ENCODE measurements at places on chromosomes 3 and 15.

DNA sequence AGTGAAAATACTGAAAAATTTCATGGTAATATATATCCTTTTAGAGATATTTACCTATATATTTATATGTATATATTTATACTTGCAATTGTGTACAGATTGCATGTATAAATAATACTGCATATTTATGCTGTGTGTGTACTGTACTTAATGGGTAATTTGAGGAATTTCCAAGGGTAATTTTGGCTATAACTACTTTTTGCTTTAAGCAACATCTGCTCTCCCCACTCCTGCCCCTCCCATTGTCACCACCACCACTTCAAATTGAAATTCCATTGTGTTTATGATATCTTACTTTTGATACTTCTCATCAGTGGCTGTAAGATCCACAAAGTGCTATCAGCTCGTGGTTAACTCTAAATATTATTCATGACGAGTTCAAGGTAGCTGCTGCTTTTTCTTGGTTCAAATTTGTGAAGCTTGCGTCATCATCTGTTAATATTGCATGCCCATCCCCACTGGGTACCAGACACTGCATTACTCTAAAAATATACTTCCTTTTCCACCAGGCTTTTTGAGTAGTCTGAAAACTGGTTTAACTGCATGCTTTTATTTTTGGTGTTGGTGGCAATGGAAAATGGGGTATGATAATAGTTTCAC lies 91.7 kb upstream of the MITF start:
- no peak for DNase-seq

- DNase-seq: no peak
Observed at GRCh38 chr3:55571216-55571813, 84.2 kb upstream of the WNT5A start.

- DNase-seq: no peak
Observed at GRCh38 chr3:112689385-112689784, 48.4 kb upstream of the CCDC80 start.

DNA sequence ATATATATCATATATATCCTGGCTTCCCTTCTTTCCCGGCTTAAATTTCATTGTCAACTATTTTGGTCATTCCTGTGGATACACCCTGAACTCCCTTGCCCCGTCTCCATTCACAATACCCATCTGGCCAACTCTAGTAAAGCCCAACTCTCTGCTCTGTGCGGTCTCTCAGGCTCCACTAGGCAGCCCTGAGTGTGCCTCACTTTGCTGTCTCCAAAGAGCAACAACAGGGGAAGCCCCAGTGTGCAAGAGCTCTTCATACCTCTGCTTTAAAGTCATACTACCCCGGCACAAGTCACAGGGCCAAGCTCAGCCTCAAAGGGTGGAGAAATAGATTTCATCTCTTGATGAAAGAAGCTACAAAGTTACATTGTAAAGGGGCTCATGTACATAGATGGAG lies 18.9 kb upstream of the FEM1B start:
- DNase-seq: no peak

DNA sequence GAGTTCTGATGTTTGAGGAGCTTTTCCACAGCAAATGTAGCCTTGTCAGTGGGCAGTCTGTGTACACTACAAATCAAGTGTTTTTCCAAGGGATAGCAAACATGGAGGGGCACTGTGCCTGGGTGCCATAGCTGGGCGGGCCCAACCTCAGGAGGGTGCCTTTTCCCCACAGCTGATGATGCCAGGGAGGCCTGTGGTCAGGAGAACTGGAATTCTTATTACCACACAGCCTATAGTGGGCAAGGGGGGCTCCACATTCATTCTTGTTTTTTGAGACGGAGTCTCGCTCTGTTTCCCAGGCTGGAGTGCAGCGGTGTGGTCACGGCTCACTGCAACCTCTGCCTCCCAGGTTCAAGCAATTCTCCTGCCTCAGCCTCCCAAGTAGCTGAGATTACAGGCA lies 41.8 kb downstream of the SYNM start:
- no peak for DNase-seq

DNA sequence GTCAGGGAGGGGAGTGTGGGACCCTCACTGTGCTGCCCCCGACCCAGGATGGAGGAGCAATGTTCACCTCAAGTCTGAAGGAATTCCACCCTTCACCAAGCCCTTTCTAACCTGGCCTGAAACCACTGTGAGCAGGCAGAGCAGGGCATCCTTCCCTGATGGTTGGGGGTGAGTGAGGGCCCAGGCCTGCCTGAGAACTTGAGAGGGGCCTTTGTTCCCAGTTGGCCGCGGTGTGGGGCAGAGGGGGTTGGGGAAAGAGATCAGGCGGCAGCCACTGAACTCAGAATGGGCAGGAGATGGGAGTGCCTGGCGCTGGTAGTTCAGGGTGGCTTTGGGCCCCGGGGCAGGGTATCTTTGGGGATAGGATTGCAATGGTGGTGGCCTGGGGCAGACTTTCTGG lies 103.5 kb upstream of the RPL32 start:
- no peak for DNase-seq

- no peak for DNase-seq
Observed at GRCh38 chr15:94877833-94878232, 646.5 kb downstream of the MCTP2 start.

- no peak for DNase-seq
Observed at GRCh38 chr15:82680200-82681102, 29.2 kb downstream of the AP3B2 start.

DNA sequence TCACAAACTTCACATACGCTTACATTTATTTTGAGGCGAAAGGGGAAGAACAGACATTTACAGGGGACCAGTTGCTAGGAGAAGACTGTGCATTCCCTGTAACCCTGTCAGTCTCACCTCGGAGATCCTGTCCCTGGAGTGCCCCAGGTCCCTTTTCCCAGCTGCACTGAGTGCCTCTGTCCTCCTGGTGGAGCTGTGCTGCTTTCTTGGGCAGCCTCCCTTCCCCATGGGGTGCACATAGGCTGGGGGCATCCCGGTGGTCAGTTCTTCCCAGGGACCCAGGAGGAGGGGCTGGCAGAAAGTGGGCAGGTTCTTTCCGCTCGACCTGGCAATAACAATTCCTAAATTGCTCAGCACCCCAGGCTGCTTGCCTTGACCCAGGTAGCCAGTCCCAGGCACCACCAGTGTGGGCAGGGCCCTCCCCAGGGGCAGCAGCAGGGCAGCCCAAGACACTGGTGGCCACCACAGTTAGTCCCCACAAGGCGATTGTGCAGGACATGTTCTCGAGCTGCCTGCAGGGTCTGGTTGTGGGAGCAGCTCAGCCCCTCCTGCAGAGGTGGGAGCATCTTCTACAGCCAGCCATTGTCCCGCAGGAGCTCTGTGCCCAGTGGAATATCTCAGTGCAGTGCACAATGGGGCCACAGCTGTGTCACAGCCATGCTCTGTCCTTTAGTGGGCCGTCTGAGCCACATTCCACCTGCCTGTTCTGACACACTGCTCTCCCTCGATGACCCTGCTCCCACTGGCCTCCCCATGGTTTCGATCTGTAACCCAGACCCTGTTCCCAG lies 36.3 kb downstream of the APBA2 start:
- DNase-seq: no peak

GRCh38 chr3:99323940-99324339 lies 314.5 kb upstream of the COL8A1 start:
- DNase-seq: no peak

DNA sequence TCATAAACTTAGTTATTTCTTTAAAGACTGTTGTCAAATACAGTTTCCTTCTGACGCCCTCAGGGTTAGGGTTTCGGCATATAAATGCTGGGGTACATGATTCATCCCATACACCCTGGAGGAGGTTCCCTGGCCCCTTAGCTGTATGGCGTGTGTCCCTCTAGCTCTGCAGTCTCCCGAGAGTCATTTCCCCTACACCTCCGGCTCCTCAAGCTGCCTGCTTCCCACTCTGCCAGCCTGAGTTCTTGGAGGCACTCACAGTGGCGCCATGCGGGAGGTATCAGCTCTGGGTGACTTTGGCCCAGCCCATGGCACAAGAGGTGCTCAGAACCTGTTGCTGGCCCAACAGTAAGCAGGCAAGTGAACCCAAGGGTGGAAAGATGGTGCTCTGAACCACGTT lies 70.2 kb upstream of the TRPM1 start:
- no peak for DNase-seq

DNA sequence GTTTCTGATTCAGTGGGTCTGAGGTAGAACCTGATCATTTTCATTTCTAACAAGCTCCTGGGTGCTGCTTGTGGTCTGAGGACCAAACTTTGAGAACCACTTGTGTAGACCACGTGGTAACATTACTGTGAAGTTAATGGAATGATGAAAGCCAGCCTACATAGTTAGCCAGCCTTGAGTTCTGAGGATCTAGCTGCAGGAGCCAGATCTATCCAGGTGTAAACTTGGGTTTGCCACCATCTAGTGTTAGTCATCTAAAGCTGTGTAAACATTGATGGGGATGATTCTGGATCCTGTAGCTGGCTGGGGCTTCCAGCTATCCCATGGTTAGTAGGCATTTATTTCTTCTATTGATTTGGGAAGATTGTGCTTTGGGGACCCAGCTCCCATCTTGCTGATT lies 170.0 kb downstream of the TMEM108 start:
- DNase-seq: no peak

DNA sequence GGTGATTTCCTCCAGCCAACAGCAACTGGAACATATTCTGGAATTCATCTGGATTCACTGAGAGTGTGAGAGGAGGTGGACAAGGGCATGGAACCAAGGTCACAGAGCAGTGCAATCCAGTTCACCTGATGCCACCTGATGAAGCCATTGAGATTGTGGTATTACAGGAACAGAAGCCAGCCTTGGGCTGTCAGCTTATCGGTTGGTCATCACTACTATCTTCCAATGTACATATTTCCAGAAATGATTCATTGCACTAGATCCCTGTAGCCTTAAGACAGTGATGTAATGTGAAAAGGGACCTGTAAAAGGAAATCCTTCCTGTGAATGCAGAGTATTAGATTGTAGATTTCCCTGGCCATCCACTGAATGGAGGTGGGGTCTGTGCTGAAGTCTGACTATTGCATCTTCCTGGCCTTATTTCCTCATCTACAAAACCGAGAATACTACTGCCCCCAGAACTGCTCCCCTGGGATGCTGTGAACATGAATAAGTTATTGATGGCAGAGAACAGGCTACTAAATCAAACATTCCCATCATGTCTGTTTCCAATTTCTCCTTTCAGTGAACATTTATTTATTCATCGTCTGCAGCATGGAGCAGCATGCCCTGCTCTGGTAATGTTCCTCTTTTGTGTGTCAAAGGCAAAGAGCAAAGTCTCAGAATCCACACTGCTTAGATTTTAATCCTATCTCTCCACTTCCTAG lies 47.4 kb upstream of the TPM1 start:
- no peak for DNase-seq

- DNase-seq: no peak
Observed at GRCh38 chr15:91752081-91752785, 101.3 kb upstream of the SLCO3A1 start.

- DNase-seq: no peak
Observed at GRCh38 chr3:63050548-63051177, 175.4 kb upstream of the CADPS start.

GRCh38 chr15:59830098-59830497 lies 141.0 kb upstream of the BNIP2 start:
- no peak for DNase-seq

GRCh38 chr3:140204271-140204984 lies 269.4 kb downstream of the CLSTN2 start:
- DNase-seq: no peak

GRCh38 chr15:22955544-22956119 lies 24.5 kb downstream of the CYFIP1 start:
- no peak for DNase-seq

DNA sequence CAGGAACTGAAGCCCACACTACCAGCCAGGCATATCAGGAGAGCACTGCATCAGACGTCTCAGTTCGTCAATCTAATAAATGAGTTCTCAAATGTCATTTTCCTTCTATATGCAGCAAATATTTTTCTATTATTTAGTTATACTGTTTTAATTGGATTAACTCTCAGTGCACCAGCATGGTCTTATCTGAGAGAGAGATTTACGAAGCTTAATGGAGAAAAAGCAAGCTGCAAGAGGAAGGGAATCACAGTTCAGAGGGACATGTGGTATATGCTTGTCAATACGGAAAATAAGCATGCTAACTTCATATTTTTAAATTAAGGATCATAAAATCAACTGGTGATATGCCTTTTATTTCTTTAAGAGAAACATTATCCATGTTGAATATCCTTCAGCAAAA lies 213.1 kb upstream of the NECTIN3 start:
- DNase-seq: no peak

GRCh38 chr3:100629421-100630127 lies 20.2 kb downstream of the ADGRG7 start:
- no peak for DNase-seq

DNA sequence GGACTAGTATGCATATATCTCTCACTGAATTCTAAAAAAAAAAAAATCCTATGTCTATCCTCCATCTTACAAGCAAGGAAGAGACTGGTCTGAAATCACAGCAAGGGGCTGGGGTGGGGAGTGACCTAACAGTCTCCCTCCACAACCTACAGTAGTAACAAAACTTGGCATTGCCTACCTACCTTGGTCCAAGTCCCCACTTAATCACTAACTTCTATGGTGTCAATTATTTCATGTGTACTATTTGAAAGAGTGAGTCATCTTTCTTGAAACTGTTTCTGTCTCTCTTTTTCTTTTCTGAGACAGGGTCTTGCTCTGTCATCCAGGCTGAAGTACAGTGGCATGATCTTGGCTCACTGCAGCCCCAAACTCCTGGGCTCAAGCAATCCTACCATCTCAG lies 36.8 kb downstream of the CHAC1 start:
- DNase-seq: no peak

- no peak for DNase-seq
Observed at GRCh38 chr15:86840996-86841395, 761.3 kb downstream of the AGBL1 start.

DNA sequence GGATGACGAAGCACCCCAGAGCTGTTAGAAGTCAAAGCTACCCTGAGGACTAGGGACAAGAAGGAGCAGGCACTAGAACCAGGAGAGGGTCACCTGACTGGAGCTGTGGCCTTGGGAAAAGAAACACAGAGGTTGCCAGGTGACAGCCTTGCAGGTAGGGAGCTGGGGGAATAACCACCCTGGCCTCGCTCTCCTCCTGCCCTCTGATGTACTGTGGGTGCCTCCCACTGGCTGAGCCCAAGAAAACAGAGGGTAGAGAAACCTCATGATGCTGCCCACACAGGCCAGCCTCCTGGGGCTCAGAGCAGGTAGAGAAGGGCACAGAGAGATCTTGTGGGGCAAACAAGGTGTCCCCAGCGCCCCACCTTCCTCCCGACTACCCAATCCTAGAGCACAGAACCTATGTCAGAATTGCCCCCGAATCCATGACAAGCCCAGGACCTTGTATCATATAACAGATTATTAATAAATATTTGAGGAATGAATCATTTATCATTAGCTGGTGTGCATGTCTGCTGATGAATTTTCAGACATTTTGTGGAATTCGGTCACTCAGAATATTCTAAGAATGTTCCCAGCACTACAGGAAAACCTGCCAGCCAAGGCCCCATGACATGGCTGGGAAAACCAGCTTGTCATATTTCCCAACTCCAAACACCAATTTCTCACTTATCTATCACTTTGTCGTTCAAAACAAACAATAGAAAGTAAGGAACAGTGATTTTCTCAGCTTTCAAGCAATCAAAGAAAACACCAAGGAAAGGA lies 59.8 kb upstream of the MEX3B start:
- DNase-seq: no peak
